Activated CD8-positive, alpha-beta T cell treated with anti-CD3 and anti-CD28 coated beads for 36 hours (primary cell): ENCODE measurements at places on chromosomes 7 and 10.
A peak's percentile ranks its signal among the peaks of the same experiment; 100 is the strongest.

DNA sequence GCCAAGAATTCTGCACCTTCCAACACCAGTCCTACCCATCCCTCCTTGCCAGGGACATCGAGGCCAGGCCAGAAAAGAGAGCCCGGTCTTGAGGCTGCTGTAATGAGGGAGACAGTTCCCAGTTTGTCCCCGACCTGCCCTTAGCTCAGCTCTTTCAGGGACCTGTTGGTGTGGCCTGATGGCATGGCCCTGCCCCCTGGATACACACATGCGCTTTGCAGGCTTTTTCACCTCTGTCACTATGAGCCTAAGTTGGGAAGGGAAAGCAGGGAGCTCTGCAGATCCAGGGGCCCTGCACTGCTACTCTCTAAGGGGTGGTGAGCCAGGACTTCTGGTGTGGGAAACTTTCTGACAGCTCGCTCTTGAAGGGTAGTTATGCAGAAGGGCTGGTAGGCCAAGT lies 2.1 kb downstream of the SCD start:
- no peak for DNase-seq

DNA sequence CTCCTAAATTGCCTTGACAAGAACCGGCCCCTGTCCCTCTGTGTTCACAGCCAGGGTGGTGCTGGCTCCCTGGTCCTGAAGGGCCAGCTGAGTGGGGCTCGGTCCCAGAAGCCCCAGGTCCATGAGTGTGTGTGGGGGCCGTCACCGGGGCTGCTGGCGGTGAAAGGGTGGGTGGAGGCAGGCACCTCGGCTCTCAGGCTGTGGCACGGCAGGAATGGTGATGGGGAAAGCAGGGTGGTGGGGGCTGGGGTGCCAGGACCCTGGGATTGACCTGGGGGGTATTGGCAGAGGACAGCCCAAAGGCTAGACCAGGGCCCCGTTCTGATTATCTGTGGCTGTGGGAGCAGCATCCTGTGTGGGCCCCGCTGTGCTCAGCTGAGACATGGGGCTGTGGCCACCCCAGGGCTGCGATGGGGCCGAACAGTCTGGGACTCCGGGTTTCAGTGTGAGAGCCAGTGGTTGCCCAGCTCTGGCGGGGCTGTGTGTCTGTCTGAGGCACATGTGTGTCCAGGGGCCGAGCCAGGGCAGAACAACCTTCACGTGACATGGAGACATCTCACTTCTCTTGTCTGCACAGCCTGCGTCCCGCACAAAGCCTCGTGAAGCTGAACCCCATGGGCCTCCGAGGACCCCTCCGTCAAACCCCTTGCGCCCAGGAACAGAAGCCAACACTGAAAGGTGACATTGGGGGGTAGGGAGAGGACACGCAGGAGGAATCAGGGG lies 144.2 kb downstream of the ELFN1 start:
- DNase-seq, result no peak

- DNase-seq, result no peak
Measured at GRCh38 chr7:139629392-139630082, 106.1 kb downstream of the CLEC2L start.

GRCh38 chr7:69599286-69599954 lies 1.1 kb downstream of the AUTS2 start:
- DNase-seq, result no peak

DNA sequence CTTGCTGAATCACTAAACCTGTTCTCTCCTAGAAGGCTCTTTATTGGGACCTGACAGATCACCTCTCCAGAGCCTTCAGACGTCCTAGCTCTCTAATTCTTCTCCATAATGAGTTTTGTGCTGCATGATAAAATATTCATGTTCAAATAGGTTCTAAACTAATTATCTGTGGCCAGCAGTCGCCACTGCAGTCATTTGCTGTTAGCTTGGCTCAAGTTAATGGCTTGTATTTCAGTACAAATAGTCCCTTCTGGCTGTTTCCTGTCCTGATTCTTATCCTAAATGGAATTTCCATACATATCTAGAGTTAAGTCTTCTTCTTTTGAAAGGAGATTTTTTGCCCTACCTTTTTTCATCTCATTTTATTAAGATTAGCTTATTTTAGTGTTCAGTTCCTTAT lies 303.2 kb downstream of the EXOC4 start:
- no peak for DNase-seq

GRCh38 chr7:26930201-26930600 lies 65.8 kb upstream of the SKAP2 start:
- DNase-seq, result no peak

DNA sequence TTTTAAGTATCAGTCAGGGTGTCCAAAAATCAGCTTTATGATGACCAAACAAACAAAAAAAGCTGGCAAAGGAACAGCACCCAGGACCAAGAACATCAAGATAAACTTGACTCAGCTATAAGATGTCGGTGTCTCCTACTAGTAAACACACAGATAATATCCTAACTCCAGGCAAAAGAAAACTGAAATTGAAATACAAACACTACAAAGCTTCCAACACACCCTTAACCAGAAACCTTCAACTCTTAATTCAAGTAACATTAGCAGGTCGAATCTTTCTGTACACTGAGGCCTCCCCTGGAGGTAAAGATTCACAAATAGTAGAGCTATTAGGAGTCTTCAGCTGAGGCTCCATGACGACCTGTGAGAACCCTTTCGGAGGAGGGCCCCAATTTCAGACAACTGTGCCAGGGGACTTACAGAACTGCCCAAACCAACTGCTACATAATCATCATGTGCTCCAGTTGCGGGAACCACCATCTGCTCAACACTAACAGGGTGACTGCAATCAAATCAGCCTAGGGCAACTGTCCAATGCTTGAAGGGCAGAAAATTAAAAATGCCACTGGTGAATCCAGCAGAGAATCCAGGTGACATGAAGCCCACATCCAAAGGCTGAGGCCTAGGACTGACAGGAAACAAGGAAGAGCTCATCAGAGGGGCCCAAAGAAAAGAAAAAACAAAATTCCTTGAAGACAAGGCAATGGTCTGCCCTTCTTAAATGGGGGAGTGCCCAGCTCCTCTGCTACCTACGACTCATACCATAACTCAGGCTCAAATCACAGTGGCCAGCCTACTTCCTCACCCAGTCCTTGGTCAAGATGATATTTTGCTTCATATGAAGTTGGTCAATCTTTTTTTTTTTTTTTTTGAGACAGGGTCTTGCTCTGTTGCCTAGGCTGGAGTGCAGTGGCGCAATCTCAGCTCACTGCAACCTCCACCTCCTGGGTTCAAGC lies 20.0 kb downstream of the XPNPEP1 start:
- DNase-seq, result peak; percentile 29

DNA sequence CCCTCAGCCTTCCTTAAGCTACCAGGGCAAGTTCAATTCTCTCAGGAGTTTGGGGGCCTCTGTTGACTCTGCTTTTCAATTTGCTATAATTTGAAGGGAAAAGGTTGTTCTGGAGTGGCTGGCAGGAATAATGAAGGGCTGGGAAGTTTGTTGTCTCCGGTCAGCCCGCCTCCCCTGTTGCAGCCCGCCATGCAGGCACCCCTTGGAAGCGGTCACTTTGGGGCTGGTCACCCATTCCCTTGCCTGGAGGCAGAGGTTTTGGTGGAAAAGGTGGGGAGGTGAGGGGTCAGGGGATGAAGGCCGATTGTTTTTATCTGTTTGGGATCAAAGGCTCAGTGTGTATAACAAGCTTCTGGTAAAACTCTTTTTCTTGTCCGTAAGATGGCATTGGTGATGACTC lies 79.1 kb downstream of the GRK5 start:
- no peak for DNase-seq

DNA sequence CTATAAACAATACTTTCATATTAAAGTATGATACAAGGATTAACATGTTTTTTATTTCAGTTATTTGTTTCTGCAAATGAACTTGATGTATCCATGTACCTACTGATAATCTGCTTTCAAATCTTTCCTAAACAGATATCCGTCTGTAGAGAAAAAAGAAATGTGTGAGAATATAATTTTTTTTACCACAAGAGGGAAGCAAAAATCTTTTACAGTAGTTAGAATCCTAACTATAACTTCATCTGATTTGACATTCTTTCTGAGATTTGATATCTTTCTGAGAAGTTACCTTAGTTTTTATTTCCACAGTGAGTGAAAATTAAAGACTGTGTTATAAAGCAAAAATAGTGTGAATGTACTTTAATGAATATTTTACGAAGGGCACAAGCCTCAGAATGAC lies 203.9 kb upstream of the PCLO start:
- DNase-seq, result no peak

GRCh38 chr10:10591715-10592341 lies 425.8 kb upstream of the CELF2 start:
- no peak for DNase-seq

GRCh38 chr7:158270106-158270775 lies 317.4 kb downstream of the PTPRN2 start:
- DNase-seq, result no peak

DNA sequence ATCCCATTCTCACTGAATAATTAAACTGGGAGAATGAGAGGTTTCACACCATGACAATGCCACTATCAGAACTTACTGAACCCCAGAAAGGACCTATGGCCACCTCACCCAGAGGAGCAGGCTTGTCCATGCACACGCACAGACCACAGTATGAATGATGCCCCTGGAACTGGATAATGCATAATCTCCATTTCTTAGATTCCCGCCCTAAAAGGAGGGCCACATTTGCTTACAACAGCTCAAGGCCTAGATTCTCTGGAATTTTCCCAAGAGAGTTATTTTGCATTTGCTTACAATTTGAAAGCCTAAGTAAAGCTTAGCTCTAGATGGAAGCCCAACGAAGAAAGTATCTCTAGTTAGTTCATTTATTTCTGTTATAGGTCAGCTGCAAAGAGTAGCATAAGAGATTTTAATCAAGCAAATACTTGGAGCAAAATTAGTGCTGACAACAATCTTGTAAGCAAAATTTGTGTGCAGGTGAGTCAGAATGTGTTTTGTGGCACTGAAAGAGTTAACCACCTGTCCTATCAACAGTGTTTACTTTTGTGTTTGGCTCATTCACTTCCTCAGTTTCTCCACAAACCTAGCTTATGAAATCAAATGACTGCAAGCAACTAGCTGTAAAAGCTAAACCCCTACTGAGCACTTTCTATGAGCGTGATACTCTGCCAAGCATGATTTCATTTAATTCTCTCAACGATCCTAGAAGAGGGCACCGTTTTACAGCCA lies 32.1 kb downstream of the ELMO1 start:
- no peak for DNase-seq

DNA sequence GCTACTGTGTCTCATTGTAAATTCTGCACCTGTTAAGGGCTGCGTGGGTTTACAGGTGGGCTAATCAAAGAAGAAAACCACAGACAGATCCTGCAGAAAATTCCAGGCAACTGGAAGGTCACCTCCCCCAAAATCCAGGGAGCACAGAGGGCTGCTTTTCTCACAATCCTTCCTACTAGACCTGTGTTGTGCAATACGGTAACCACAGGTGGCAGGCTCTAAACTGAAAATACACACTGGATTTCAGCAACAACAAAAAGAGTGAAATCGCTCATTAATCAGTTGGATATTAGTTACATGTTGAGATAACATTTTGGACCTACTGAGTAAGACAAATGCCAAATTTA lies 83.2 kb downstream of the SLC16A9 start:
- DNase-seq, result no peak

GRCh38 chr7:134729895-134730294 lies 49.5 kb upstream of the CALD1 start:
- DNase-seq, result no peak

DNA sequence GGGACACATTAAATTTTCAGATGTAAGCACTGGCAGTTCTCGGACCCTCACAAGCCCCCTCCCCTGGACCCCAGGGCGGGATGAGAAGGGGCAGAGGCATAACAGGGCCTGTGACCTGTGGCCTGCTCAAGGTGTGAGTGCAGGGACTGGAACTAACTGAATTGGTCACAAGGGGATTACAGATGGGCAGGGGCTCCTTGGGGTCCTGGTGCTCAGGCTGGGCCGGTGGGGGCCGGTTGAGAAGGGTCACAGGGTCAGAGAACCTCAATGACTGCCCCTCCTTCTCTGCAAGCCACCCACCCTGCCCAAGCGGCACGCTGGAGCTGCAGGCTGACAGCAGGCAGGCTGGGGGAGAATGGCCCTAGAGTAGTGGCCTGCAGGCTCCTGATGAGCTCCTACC lies 80.8 kb upstream of the PCBD1 start:
- DNase-seq, result no peak

GRCh38 chr7:119842786-119843185 lies 430.2 kb upstream of the KCND2 start:
- DNase-seq, result no peak

DNA sequence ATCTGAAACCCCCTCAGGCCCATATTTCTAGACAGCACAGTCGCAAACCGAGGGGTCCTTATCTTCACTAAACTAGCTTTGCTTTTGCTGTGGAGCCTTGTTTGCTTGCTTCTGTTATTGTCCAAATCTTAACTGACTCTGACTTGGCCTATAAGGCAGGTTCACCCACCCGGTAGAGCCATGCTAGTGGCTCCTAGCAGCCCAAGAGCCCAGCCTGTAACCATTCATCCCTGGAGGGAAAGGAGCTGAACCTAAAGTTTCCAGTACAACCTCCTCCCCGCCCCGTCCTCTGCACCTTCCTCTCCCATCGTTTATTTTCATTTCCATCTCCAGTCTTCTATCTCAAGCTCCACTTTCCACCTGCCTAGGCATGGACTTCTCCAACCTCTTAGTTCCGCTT lies 345.7 kb downstream of the PTPRN2 start:
- no peak for DNase-seq

GRCh38 chr7:76303202-76304147 lies 1.0 kb downstream of the HSPB1 start:
- DNase-seq, result peak; percentile 77

- no peak for DNase-seq
Measured at GRCh38 chr7:103560136-103560535, 114.1 kb upstream of the SLC26A5 start.

- no peak for DNase-seq
Measured at GRCh38 chr7:78438433-78438832, 639.9 kb downstream of the PHTF2 start.

- peak; percentile 13 for DNase-seq
Measured at GRCh38 chr7:140342727-140343514, 55.4 kb downstream of the SLC37A3 start.

GRCh38 chr10:111203615-111204014 lies 126.8 kb downstream of the ADRA2A start:
- no peak for DNase-seq

- no peak for DNase-seq
Measured at GRCh38 chr10:69938541-69938991, 114.1 kb upstream of the MACROH2A2 start.

DNA sequence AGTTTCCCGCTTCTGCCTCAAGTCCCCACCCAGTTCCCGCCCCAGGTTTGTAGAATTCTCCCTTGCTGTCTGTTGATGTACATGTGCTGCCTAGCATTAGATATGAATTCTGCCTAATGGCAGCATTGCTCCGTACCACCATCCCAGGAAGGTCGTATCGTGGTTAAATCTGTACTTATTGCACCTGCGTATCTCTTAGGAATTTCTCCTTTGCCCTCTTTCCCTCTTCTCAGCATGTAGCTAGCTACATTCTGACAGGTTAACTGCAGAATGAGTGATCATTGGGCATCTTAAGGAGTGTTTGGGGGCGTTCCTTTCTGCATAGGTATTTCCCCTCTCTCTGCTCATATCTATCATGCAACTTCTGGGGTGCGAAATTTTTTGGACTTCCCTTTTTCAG lies 293.1 kb downstream of the GPR158 start:
- DNase-seq, result no peak
